NCI-H1694 (cell line): ENCODE measurements at places on chromosomes 2 and 18.

- no peak for DNase-seq
Observed at GRCh38 chr18:34884436-34884835, 156.8 kb upstream of the MAPRE2 start.

DNA sequence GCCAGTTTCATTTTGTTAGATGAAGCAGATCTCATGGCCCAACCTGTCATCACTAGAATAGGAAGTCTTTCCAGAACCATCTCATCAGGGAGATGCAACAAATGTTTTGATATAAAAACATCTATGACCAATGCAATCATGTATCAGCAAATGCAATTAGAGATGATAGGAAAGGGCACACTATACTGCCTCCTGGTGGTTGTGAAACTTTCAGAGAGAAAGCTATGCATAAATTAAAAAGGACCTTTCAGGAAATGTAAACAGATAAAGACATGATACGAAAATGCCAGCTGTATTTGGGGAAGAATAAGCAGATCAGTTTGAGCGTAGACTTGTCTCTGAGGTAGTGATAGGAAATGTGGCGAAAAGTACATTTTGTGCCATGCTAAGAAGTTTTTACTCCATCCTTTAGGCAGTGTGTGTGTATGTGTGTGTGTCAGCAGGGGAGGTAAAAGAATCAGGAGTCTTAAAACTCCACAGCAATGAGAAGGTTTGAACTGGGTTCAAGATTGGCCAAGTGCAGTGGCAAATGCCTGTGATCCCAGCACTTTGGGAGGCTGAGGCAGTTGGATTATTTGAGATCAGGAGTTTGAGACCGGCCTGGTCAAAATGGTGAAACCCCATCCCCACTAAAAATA is 479.3 kb downstream of the CPS1 start:
- peak; percentile 3 for DNase-seq

DNA sequence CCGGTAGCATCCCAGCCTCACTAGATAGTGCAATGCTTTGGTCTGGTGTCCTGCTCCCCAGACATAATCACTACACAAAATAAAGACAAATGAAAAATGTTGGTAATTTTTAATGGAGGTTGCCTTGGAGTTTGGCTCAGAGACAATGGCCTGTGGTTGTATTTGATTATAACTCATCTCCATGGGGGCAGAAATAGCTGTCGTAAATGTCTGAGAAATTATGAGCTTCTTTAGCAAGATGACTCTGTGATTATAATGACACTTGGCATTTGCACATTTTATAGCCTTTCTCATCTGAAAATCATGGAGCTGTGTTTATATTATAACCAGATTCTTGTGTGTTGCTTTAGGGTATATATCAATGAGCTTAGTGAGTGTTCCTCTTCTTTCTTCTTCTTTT is 1779.7 kb upstream of the CELF4 start:
- DNase-seq = no peak

DNA sequence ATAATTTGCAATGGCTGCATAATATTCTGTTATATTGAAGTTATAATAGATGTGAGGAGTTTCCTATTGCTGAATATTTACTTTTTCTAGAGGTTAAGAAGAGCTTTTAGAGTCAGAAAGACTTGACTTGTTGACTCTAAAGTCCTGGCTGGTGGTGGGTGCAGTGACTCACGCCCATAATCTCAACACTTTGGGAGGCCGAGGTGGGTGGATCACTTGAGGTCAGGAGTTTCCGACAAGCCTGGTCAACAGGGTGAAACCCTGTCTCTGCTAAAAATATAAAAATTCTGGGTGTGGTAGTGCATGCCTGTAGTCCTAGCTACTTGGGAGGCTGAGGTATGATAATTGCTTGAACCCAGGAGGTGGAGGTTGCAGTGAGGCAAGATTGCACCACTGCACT is 33.9 kb upstream of the ATIC start:
- DNase-seq = no peak

- no peak for DNase-seq
Observed at GRCh38 chr2:181178823-181179412, 198.5 kb downstream of the UBE2E3 start.

- DNase-seq = no peak
Observed at GRCh38 chr2:121343191-121343590, 58.2 kb upstream of the TFCP2L1 start.

DNA sequence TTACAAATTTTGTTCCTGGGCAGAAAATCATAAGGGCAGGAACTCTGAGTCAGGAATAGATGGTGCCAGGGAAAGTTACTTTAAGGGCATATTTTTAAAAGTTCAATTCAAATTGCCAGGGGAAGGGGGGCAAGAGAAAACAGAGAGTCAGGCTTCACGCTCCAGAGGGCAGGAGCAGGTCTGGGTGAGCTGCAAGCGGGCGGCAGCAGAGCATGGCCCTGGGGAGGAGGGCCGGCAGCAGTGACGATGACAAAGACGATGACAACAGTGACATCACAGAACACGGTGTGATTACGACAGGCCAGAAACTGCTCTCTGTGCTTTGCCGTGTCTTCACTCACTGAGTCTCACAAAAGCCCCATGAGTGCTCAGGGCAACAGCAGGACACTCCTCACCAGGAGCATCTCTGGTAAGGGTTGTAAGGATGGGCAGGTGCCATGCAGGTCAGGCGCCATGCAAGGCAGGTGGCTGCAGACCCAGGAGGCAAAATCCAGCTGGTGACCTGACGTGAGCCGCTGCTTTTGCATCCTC is 23.3 kb downstream of the CHST10 start:
- no peak for DNase-seq

- no peak for DNase-seq
Observed at GRCh38 chr2:69221512-69221911, 165.5 kb downstream of the GFPT1 start.

DNA sequence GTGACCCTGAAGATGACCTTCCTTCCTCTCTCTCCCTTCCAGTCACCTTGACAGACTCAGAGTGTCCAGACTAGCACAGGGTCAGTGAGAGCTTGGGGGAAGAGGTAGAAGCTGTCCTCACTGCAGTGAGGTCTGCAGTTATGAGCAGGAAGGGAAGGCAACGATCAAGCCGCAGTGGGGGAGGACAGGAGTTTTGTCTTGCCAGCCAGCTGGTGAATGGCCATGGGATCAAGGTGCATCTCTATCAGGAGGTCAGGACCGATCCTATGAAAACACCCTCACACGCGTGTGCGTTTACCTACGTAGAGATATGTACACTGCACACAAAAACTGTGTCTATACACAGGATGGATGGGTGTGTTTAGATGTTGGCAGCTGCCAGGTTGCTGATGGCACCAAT is 83.2 kb downstream of the THNSL2 start:
- no peak for DNase-seq

GRCh38 chr2:35803126-35803525 is 552.5 kb upstream of the CRIM1 start:
- no peak for DNase-seq

- no peak for DNase-seq
Observed at GRCh38 chr18:50822756-50823155, 2.9 kb upstream of the MRO start.

- DNase-seq = no peak
Observed at GRCh38 chr2:40106061-40106460, 327.0 kb upstream of the THUMPD2 start.

DNA sequence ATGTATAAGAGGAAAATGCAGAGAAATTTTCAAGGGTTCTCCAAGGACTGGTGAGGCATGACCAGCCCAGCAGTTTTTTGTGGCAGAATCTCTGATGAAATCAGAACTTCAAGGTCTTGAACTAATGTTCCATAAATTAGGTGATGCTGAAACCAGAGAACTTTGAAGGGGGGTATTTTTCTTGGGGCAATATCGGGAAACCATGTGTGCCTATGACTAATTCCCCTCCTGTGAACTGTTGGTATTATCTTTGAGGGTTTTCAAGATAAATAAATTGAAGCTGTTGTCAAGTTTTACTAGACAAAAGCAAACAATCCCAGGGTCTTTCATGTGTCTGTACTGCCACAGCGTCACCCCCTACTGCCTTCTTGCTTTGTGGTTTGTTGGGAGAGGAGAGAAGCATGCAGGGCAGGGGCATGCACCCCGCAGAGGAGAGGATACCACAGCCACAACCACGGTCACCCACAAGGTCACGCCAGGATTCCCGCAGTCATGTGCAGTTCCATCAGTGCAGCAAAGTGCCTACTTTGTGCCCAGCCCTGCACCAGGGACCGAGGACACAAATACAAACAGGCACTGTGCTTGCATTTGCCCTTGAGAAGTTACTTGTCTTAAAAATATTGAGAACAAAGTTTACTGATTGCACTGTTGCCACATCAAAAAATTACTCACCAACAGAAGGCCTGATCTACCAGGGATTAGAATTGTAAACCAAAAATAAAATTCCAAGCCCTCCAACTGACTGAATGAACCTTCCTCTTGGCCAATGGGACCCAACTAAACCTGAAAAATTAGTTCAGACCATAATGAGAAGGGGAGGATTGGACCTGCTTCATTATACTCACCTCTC is 413.3 kb upstream of the TRIB2 start:
- DNase-seq = no peak

DNA sequence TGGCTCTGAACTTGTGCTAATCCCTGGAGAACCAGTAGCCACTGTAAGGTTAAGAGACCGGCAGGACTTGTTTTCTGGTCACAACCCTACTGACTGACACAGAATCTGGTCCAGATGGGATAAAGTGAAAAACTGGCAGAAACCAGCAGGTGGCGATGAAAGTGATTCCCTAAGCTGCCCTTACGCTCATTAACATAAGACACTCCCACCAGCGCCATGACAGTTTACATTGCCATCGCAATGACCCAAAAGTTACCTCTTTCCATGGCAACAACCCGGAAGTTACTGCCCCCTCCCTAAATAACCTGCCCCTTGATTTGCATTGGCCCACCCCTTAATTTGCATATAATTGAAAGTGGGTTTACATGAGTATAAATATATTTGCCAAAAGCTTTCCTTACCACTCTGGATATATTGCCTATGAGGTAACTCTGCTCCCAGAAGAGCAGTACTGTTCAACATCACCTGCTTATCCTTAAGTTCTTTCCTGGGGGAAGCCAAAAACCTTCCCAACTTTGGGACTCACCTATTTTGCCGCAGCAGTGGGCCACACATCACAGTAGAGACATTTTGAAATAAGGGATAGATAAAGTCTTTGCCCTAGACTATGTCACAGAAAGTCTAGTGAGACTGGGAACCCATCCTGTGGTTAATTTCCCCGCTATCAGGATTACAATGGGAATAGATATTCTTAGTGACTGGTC is 35.8 kb upstream of the AFF3 start:
- peak; percentile 6 for DNase-seq
